Epithelial cell of prostate (primary cell): ENCODE measurements at places on chromosomes 6 and 20.

GRCh38 chr20:640674-641515 is 12.1 kb downstream of the SRXN1 start:
- DNase-seq: no peak

DNA sequence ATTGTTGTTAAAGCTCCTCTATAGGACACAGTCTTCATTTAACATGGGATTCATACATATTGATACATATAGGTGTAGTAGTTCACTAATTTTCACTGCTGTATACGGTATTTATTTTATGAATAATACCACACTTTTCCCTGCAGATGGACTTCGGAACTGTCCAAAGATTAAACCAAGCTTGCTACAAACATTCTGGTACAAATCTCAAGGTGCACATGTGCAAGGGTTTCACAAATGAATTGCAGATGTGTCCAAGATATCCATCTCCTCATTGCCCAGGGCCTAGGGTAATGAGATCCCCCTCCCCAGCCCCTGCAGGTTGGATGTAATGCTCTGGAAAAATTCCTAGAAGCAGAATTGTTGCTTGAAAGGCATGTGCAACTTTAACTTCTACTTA is 31.4 kb downstream of the DTNBP1 start:
- DNase-seq: no peak

DNA sequence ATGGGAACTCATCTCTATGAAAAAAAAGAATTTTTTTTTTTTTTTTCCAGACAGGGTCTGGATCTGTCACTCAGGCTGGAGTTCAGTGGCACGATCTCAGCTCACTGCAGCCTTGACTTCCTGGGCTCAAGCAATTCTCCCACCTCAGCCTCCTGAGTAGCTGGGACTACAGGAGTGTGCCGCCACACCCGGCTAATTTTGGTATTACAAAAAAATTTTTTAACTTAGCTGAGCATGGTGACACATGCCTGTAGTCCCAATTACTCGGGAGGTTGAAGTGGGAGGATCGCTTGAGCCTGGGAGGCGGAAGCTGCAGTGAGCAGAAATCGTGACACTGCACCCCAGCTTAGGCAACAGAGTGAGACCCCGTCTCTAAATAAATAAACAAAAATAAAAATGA is 7.5 kb downstream of the DEF6 start:
- DNase-seq: no peak

DNA sequence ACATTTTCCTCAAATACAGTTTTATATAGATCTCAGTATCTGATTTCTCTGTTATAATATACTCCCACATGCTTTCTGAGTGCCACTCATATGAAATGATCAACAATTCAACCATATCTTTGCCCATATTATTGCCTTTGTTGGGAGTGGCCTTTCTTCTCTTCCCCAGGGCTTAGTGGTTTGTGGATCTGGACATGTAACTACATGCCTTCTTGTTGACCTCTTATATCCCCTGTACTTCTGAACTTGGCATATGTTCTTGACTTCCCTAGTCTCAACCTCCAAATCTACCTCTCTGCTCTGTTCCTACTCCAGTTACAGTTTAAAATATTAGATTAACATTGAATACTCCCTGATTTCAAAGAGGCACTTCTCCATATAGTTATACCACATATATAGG is 34.3 kb upstream of the PRIM2 start:
- peak; percentile 27 for DNase-seq

DNA sequence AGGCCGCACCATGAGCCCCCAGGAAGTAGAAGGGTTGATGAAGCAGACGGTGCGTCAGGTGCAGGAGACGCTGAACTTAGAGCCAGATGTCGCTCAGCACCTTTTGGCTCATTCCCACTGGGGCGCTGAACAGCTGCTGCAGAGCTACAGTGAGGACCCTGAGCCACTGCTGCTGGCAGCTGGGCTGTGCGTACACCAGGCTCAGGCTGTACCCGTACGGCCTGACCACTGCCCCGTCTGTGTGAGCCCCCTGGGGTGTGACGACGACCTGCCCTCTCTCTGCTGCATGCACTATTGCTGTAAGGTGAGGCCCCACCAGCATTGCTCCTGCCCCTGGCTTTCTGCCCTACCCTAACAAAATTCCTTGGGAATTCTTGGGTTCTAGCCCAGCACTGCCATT is 13.1 kb downstream of the DNPH1 start:
- no peak for DNase-seq
